ENCODE measurements at places on chromosomes 7 and 10.

DNA sequence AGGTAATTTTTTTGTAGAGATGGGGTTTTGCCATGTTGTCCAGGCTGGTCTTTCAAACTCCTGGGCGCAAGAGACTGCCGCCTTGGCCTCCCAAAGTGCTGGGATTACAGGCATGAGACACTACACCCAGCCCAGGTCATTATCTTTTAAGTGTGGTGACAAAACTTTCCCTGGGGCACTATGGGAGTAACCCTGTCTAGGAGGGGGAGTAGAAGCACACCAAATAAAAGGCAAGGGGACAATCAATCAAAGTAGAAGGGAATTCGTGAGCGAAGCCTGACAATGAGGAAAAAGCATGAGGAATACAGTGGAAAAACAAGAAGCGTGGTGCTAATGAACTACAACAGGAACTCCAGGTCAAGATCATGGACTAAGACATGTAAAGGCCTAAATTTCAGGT, 31.4 kb downstream of the IDE start:
- no peak for DNase-seq

- no peak for DNase-seq
These were observed 51.8 kb downstream of the RELN start for GRCh38 chr7:103937680-103938079.

GRCh38 chr10:112637901-112638300, 190.9 kb downstream of the VTI1A start:
- peak; percentile 28 for DNase-seq

DNA sequence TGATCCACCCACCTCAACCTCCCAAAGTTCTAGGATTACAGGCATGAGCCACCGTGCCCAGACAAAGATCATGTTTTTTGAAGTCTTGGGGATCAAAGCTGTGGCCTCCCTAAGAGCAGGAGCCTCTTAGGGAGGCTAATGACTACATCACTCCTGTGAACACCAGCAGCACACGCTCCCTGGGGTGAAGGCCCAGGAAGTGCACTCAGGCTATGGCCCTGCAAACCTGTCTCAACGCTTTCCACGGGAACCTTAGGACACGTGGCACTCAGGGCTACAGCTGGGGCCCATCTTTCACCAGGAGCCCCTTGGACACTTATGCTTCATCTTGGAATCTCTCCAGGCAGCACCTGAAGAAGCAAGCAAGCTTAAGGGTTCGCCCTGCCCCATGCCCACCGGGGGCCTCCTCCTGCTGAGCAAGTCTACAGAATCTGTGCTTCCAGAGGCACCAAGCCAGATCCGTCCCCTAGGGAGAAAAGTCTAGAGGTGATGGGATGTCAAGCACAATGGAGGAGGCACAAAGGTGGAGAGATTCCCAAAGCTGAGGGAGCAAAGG, 18.4 kb downstream of the VSTM4 start:
- no peak for DNase-seq

DNA sequence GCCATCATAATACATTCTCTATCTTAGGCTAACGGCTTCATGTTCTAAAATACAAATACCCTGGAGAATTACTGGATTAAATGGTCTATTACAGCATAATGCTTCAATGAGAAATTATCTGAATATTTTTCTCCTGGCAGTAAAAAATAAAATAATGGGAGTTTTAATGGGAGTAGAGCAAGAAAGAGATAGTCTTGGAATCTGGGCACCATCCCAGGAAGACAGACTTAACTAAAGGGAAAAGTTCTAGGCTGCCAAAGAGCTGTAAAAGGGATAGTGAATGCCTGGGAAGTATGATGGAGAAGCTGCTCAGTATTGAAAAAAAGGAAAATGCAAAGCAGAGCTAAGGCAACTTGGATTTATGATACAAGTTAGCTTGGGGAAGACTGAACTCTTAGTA, 12.1 kb upstream of the SYPL1 start:
- DNase-seq, result no peak

GRCh38 chr10:96263176-96263575, 8.2 kb downstream of the BLNK start:
- no peak for DNase-seq

- no peak for DNase-seq
These were observed 28.3 kb downstream of the NCAPG2 start for GRCh38 chr7:158676171-158676840.

- DNase-seq, result peak; percentile 39
These were observed 75.7 kb upstream of the CCDC71L start for GRCh38 chr7:106736508-106737201.

DNA sequence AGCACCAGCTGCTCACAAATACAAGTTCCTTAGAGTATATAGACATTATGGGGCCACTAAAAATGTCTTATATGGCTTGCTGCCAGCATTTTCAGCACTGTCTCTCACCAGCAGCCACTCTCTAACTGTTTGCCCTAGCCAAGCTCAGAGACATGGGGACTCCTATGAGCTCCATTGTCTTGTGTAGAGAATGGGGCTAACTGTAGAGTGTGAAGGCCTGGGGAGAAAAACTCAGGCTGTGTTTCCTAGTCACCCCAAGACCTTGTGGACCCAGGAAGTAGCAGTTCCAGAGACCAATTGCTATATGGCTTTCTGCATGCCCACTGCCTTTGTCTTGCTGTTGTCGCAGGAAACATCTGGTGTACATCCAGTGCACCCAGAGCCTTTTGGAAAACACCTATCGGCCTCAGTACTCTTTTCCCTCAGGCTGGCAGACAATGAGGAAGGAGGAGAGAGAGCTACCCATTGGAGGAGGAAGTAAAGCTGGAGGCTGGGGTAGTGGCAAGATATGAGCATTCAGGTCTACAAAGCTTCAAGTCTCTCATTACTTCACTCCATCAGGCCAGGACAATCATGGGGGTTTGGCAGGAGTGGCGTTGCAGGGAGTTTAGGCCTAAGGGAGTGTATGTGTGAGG, 28.4 kb downstream of the ENTPD1 start:
- DNase-seq, result peak; percentile 17

DNA sequence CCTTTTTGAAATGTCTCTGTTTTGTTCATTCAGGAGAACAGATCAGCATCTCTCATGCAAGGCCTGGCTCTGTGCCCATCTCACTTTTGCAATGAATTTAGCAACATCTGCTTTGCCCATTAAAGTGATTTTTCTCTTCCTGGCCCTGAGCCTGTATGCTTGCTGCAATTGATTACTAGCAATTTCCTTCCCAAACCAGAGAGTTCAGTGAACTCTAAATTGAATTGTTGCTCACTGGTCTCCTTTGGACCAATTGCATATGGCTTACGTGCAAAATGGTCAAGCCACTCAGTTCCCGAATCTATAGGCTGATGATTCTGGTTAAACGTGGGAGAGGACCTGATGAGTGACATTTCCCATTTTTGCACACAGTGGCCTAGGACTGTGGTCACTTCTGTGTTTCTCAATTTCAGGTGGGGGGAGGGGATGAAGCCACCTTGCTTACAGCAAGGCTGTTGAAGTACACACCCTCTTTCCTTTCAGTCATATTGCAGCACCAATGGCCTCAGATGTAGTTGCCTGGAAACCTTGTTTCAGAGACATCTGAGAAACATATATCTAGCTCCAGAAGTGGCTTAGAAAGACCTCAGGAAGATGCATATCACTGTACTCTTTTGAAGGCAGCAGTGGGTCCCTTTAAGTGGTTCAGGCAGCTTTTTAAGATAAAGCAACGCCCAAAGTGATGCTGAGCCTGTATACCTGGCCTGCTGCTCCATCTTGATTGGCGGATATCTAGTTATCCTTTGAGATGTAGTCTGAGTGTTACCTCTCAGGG, 201.4 kb downstream of the PTEN start:
- no peak for DNase-seq

DNA sequence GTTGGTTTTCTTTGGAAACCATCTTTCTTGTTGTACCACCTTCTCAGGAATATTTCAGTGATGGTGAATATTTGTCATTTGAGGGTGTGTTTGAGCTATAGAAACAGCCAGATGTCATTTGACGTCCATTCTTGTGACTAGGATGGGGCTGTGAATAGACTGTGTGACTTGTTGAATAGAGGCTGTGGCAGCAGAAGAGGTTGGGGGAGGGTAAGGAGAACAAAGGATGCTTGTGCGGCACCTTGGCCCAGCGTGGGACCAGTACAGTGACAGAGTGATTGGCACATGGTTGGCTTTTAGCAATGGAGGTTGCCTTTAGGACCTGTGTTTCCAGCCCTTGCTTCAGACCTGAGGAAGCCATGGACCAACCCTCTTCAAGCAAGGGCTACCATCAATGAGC, 11.3 kb downstream of the DMBT1 start:
- peak; percentile 79 for DNase-seq

GRCh38 chr10:22321924-22322640, 1.2 kb downstream of the BMI1 start:
- DNase-seq, result peak; percentile 44
